ENCODE measurements at places on chromosomes 7 and 10. TPM values are rescaled to one million over a fixed set of nuclear protein-coding genes. Genes with fewer than 3 reads are reported as not detected.

Gene EMX2
- not detected for total RNA-seq

Gene ASIC3
- 11.7 TPM for total RNA-seq

Gene TAF6
- 66.8 TPM for total RNA-seq

Gene CLRN3
- total RNA-seq: not detected

Gene LRGUK
- 0.35 TPM for total RNA-seq

Gene SLC39A12
- total RNA-seq: not detected

Gene CAMK2B
- total RNA-seq: 0.12 TPM

Gene MYPN
- total RNA-seq: 3.0 TPM

Gene GIGYF1
- total RNA-seq: 11.8 TPM

Gene PDE6C
- total RNA-seq: not detected

Gene COX19
- total RNA-seq: 6.4 TPM

Gene LEP
- total RNA-seq: not detected

Gene HIBADH
- 44.4 TPM for total RNA-seq

Gene MET
- 84.4 TPM for total RNA-seq

Gene MTPN
- 105 TPM for total RNA-seq

Gene GPER1
- 1.0 TPM for total RNA-seq

Gene EPO
- total RNA-seq: not detected

Gene CASP2
- 19.4 TPM for total RNA-seq

Gene OR2A7
- not detected for total RNA-seq

Gene OR13A1
- total RNA-seq: not detected

Gene MORN4
- 7.8 TPM for total RNA-seq

Gene EIF5AL1
- total RNA-seq: 2.3 TPM

Gene CPA2
- not detected for total RNA-seq

Gene NPTX2
- 0.14 TPM for total RNA-seq

Gene TMEM270
- 0.22 TPM for total RNA-seq

Gene TUBAL3
- 0.34 TPM for total RNA-seq

Gene AKR1B15
- 21.6 TPM for total RNA-seq

Gene INA
- total RNA-seq: 20.0 TPM

Gene IFIT2
- 2.4 TPM for total RNA-seq

Gene WIPF3
- total RNA-seq: 0.39 TPM

Gene HPSE2
- total RNA-seq: not detected

Gene NODAL
- total RNA-seq: not detected

Gene SPDYE5
- not detected for total RNA-seq

Gene AEBP1
- not detected for total RNA-seq

Gene PTF1A
- total RNA-seq: not detected

Gene METTL27
- total RNA-seq: 10.8 TPM

Gene GRID1
- 0.22 TPM for total RNA-seq

Gene FAM221A
- 0.46 TPM for total RNA-seq

Gene ZNF138
- total RNA-seq: 2.6 TPM

Gene CTAGE8
- not detected for total RNA-seq

Gene CPVL
- 0.29 TPM for total RNA-seq

Gene PRPS1L1
- not detected for total RNA-seq

Gene TAS2R41
- total RNA-seq: not detected

Gene C10orf67
- not detected for total RNA-seq

Gene MLXIPL
- total RNA-seq: 1.4 TPM

Gene PIK3CG
- total RNA-seq: not detected

Gene MGAM2
- total RNA-seq: not detected

Gene ELN
- total RNA-seq: not detected

Gene ITIH5
- total RNA-seq: 0.12 TPM

Gene JAZF1
- 6.3 TPM for total RNA-seq

Gene AUTS2
- total RNA-seq: 3.6 TPM

Gene ING3
- 4.9 TPM for total RNA-seq
